ENCODE measurements at places on chromosomes 7 and 10.

DNA sequence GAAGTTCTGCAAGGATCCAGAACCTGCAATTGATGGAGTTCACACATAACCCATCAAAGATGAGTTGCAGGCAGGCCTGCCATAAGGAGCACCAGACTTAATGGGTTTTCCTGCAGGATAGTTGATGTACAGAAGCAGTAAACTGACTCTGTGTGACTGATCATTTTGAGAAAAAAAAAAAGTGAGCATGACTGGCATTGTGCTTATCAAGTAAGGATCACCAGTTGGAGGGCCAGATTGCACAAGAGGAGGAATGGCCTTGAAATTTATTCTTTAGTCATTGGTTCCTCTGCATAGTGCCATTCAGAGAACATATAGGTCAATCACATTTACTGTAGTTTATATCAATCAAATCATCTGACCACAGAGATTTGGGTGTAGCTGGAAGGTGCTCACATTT is 3.8 kb downstream of the CYP3A43 start:
- DNase-seq: no peak

- DNase-seq: no peak
Observed at GRCh38 chr7:124762611-124763143, 2.9 kb downstream of the GPR37 start.

DNA sequence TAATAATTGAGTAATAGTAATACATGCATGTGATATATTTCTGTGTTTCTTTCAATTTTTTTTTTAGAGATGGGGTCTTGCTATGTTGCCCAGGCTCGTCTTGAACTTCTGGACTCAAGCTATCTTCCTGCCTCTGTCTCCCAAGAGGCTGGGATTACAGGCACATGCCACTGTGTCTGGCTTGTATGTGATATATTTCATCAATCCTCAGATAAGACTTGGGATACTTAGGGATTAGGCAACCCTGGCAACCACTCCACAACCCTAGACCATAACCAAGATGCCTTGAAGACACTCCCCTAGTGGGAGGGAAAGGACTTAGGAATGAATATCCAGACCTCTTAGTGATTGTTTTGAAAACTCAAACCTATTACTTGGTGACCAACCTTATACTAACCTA is 154.8 kb downstream of the CCDC3 start:
- DNase-seq: peak; percentile 85

DNA sequence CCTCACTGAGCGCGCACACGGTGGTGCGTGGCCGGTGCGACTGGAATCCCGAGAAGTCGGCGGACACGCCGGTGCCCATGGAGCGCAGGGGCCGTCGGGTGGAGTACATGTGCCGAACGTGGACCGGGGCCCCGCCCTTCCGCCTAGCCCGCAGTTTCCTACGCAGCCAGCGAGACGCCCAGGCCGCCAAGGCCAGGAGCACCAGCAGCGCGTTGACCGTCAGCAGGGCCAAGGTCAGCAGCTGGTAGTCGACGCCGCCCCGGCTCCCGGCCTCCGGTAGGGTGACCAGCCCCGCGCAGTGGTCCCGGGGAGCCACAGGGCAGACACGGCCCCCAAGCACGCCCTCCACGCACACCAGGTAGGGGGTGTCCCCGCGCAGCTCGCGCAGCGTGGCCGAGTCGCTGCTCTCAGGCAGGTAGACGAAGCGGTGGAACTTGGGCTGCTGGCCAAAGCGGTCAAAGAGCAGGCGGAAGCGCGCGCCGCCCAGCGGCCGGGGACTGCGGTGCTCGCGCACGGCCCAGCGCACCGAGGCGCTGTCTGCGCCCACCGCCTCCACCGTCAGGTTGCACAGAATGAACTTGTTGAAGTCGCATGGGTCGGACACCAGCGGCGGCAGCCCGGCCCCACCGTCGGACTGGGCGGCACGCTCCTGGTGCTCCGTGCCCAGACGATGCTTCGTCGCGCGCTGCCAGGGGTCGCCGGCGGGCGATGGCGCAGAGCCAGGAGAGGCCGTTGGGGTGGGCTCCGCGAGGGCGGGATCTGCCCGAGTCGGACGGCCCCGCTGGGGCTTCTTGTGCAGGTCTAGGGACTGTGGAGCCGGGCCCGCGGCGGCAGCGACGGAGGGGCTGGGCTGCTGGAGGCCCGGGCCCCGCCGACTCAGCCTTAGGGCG is 2.2 kb downstream of the TRIL start:
- DNase-seq: peak; percentile 22

DNA sequence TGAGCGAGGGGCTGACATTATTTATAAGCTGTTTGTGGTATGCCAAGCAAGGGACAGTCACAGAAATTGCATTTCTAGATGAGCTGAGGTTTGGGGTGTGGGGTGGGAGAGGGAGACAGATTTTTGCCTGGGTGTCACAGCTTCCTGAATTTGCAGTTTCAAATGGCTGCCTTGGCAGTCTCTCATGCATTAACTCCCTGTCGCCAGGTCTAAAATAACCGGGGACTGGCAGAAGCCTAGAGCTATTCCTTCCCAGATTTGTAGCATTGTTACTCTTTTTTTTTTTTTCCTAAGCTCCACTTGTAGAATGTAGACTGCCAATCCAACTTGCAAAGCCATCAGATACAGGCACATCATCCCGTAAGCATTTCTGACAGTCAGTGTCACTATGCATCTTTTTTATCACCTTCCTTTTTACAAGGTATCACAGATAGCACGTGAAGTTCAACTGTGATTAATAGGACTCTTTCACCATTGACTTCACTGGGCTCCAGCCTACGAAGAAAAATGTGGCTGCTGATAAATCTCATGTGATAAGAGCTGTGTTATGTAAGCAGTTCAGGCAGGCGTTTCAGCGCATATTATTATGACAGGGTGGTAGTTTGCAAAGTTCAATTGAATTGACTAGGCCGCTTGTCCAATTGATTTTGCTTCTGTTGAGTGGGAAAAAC is 130.7 kb upstream of the CELF2 start:
- peak; percentile 76 for DNase-seq

DNA sequence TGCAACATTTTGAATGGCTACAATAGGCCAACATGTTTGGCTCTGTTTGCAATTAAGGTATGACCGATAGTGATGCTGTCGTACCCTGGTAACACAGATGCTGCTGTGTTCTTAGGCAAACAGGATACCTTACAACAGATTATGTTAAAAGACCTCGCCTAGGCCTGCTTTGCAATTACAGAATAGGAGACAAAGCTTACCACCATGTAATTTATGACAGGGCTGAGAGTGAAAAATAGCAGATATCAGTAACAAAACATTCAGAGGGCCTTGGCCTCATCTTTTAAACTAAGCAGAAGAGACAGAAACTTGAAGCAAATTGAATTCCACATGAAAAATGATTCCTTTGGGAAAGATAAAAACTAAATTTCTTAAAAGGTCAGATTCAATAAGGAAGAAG is 29.4 kb upstream of the ABLIM1 start:
- peak; percentile 30 for DNase-seq

GRCh38 chr7:133183969-133184368 is 68.9 kb upstream of the EXOC4 start:
- DNase-seq: no peak

DNA sequence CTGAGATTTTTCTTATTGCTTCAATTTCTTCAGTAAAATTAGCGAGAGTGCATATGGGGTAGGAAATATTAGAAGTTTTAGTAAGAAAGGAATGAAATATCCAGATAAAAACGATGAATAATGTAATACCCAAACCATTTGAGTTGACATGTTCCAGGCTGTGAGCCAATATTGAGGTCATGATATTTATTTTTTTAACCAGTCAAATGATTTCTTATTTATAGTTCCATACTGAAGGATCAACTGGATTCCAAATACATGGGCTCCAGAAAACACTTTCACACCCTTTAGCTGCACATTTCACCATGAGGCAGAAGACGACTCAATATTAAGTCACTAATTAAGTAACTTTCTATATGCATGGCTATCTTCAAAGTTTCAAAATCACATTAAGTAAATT is 312.5 kb downstream of the PPP1R3A start:
- peak; percentile 1 for DNase-seq

DNA sequence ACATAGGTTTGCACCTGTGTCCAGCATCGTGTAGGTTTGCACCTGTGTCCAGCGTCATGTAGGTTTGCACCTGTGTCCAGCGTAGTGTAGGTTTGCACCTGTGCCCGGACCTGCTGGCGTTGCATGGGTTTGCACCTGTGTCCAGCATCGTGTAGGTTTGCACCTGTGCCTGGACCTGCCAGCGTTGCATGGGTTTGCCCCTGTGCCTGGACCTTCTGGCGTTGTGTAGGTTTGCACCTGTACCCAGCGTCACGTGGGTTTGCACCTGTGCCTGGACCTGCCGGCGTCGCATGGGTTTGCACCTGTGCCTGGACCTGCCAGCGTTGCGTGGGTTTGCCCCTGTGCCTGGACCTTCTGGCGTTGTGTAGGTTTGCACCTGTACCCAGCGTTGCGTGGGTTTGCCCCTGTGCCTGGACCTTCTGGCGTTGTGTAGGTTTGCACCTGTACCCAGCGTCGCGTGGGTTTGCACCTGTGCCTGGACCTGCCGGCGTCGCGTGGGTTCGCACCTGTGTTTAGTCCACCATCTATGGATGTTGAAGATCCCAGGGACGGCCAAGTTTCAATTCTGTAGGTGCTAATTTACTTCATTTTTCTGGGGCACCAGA is 158.0 kb downstream of the WDR37 start:
- no peak for DNase-seq

DNA sequence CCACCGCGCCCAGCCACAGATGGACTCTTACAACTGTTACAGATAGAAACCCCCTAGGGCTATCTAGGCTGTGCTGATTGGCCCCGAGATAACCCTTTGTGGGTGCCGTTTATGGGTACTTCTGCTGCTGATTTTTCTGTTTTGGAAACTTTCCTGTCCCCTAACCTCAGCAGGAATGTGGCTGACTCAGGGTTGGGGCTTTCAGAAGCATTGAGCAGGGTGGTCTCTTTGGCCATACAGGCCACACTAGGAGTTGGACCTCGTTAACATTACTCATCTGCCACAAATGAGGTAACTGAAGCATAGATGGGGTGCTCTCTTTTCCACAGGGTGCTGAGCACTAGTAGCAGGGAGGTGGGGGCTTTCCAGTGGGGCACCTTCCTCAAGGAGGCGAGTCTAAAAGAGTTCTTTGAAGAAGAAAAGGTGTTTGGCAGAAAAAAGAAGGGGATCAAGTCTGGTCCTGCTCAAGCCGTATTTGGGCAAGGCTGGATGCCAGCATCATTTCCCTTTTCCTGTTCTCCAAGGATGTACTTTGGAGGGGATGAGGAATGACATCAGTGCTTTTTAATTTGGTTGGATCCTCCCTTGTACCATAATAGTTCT is 6.4 kb downstream of the ZSCAN25 start:
- no peak for DNase-seq

GRCh38 chr10:102344067-102344466 is 51.4 kb upstream of the NFKB2 start:
- peak; percentile 51 for DNase-seq

GRCh38 chr10:86520871-86521677 is 518 bp downstream of the WAPL start:
- peak; percentile 49 for DNase-seq

GRCh38 chr7:151187409-151188251 is 580 bp upstream of the ASB10 start:
- DNase-seq: no peak

DNA sequence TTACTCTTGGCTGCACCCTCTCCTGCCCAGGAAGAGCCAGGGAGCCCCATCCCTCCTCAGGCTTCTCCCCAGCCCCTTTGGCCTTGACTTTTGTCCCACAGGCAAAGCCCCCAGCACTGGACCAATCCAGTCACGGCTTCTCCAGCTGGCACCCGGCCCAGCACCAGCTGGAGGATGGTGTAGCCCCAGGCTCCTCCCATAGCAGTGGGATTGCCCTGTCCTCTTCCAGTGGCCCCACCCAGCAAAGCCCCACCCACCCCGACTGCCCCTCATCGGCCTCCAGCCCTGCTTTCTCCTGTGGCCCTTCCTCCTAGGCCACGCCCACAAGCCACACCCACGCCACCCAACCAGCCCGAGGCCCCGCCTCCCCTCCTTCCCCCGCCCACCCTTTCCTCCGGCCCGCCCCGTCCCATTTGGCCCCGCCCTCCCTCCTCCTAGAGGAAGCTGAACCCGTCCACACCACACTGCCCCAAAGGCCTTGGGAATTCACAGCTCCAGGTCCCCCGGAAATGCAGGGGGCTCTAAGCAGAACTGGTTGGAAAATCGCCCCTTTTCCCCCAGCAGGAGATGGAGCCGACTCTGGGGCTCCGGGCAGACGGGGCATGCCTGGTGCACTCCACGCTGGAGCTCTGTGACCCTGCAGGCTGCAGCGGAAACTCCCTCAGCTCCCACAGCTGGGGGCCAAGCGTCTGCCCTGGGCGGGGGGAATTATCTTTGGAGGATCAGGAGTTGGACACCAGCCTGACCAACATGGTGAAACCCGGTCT is 25.2 kb downstream of the GET4 start:
- DNase-seq: peak; percentile 82

DNA sequence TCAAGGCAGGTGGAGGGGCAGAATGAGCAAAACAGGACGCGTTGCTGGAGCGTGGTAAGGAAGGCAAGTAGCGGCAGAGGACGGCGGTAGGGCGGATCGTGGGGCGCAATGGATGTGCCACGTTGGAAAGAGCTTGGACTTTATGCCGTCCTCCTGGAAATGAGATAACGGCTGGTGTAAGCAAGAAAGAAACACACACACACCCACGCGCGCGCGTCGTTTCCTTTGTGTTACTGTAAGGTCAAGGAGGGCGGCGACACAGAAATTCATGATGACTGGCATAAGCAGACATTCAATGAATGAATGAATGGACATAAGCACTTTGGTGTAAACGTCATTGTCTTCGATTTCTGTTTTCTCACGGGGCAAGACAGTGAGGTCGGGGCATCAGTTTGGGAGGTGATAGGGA is 683 bp upstream of the ENTPD7 start:
- peak; percentile 47 for DNase-seq

GRCh38 chr7:87152897-87153641 is 816 bp downstream of the DMTF1 start:
- peak; percentile 50 for DNase-seq

GRCh38 chr10:30687698-30688213 is 58.2 kb upstream of the LYZL2 start:
- DNase-seq: peak; percentile 75

DNA sequence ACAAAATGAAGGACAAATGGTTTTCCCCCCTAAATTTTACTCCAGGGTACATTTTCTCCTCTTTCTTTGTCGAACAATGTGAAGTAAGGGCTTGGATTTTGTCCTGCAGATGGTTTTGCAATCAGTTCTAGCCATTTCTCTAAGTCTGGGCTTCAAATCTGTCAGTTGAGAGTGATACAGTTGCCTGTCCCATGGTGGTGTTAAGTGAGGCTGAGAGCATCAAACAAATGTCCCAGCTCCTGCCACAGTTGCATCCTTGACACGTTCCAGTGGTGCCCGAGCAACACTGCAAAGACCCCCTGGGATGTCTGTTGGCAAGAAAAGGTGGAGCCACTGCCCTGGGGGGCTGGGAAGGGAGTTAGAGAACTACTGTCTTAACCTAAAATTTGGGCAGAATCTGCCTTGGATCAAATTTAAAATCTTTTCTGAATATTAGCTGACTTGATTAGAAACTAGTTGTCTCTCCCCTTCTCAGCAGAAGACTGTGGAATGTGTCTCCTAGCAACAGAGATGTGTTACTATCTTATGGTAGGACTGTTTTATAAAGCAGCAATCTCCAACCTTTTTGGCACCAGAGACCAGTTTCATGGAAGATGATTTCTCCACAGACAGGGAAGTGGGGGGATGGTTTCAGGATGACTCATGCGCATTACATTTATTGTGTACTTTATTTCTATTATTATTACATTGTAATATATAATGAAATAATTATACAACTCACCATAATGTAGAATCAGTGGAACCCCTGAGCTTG is 102.0 kb upstream of the STEAP1B start:
- peak; percentile 75 for DNase-seq

- peak; percentile 68 for DNase-seq
Observed at GRCh38 chr10:61923210-61923949, 21.9 kb downstream of the ARID5B start.

GRCh38 chr7:128029405-128029995 is 1.7 kb downstream of the LRRC4 start:
- DNase-seq: no peak

Data from fibroblast of the aortic adventitia (primary cell).